ENCODE measurements at places on chromosomes 4 and X. TPM values are rescaled to one million over a fixed set of nuclear protein-coding genes. Genes with fewer than 3 reads are reported as not detected.

IRS4 gene
- not detected for total RNA-seq

BST1 gene
- 0.93 TPM for total RNA-seq

TACR3 gene
- not detected for total RNA-seq

DNA sequence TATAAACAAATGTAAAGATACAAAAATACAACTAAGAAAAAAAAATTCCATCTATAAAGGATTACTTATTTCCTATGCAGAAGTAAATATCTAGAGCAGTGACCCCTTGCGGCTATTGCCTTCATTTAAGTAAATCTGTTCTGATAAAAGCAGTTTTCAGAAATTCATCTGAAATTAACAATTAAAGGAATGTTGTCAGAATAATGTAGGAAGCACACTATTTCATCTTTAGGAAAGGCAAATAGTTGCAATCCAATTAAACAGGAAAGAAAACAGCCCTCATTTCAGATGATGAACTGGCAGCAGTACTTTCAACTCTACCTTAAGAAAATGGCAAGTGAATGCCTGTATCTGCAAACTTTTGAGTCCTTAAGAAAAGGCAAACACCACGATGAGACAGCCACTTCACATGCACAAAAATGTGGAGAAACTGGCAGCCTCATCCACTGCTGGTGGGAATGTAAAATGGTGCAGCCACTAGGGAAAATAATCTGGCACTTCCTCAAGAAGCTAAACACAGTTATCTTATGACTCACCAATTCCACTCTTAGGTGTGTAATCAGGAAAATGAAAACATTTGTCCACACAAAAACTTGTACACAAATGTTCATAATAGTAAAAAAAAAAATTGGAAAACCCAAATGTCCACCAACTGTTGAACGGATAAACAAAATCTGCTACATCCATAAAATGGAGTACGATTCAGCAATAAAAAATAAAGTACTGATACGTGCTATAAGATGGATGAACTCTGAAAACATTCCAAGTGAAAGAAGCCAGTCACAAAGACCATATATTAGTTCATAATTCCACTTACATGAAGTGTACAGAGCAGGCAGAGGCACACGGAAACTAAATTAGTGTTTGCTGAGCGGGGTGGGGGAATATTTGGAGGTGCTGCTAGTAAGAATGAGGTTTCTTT, 2.0 kb upstream of the THAP9 start:
- no peak overlapping the region for H3K4me3 ChIP-seq
- DNase-seq = peak; percentile 58
- no peaks in the 10 kb centered on the region for H3K27me3 ChIP-seq
- H3K4me1 ChIP-seq = peaks cover 12% of the 10 kb centered on the region

- no peak overlapping the region for H3K4me3 ChIP-seq
- peaks cover 56% of the 10 kb centered on the region for H3K27me3 ChIP-seq
Observed at GRCh38 chrX:23937100-23937499, 29.3 kb downstream of the CXorf58 start.

ETDB gene
- total RNA-seq = not detected

All from MCF 10A (cell line).